ENCODE measurements at places on chromosomes 1 and 21.

GRCh38 chr1:18233176-18233864 is 125.7 kb downstream of the IGSF21 start:
- no peak for DNase-seq

GRCh38 chr1:168442931-168443330 is 100.9 kb downstream of the XCL2 start:
- DNase-seq: no peak

DNA sequence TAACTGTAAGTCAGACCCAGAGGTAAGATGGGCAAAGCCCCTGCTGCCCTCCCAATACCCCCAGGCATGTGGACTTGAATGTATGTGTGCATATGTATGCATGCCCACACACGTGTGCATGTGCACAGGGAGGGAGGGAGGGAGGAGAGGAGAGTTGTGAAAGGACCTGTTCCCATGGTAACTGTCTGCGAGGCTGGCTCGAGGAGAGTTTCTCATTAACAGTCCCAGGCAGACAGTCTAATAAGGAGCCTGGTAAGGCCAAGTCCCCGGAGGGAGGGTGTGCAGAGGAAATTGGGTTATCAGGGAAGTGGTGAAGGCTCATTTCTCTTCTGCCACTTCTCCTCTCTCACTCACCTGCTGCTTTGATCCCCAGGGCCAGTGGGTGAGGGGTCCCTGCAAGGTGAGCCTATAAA is 74.9 kb downstream of the NFASC start:
- DNase-seq: no peak

GRCh38 chr1:230079199-230080024 is 12.4 kb downstream of the GALNT2 start:
- DNase-seq: no peak

GRCh38 chr1:53860967-53861411 is 22.9 kb upstream of the NDC1 start:
- DNase-seq: peak; percentile 15

GRCh38 chr1:3393987-3394920 is 60.2 kb upstream of the ARHGEF16 start:
- DNase-seq: no peak

DNA sequence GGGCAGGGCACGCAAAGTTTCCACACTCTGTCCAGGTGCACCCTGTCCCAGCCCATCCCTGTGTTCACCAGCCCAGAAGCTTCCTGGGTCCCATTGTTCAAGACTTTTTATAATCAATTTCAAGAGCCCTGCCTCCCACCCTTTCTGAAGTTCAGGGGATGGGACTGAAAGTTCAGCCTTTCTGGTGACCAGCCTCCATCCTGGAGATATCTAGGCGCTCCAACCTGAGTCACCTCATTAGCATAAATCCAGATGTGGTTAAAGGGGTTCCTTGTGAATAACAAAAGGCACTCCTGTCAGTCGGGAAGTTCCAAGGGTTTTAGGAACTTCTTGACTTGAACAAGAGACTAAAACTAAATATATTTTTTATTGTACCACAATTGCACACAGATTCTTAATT is 48.4 kb upstream of the RAP1A start:
- no peak for DNase-seq

- peak; percentile 25 for DNase-seq
These were observed 18.7 kb downstream of the MFSD2A start for GRCh38 chr1:39973503-39974135.

DNA sequence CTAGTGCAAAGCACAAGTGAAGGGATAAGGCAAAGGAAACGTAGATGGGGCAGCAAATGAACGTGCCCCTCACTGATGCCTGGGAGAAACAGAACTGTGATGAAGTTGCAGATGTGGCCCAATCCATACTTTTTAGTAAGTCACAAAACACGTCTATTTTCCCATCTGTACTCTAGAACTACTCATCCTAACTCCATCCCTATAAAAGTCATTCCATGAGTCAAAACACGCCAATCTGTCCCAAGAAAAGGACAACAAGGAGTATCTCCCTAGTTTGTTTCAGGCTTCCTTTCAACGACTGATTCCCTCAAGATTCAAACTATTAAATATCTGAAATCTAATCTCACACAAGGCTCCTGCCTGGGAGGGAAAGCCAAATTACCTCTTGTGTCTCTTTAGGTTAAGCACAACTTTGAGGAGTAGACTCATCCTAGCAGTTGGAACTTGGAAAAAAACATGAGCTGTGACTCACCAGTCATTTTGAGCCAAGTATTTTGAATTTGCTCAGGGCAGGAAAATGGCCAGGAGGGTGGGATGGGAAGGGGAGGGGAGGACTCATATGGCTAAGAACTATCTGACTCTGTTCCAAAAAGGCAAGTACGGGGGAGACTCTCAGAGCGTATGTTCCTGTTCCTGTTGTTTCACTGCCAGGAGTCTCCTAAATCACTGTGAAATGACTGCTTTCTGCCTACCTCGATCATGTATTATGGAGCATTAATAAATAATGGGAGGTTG is 214.5 kb upstream of the CAMK1G start:
- DNase-seq: peak; percentile 67

DNA sequence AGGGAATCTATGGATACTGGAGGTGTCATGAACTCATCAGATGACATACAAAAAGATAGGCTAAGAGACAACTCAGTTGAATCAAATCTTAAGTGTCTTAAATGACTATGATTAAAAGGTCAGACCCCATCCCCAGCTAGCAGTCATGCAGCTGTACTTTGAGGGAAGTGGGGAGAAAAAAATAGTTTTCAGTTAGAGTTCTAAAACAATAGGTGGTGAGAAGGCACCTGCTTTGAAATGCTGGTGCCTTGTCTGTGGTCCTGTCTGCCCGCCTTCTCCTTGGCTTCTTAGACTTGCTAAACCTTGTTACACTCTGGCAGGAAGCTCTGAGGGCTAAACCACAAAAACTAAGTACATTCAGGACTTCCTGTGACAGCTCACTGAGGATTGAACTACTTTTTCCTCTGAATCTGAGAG is 15.3 kb downstream of the CD2 start:
- DNase-seq: no peak

GRCh38 chr1:90783181-90783580 is 66.1 kb upstream of the BARHL2 start:
- DNase-seq: no peak

GRCh38 chr1:103333141-103333540 is 192.4 kb upstream of the RNPC3 start:
- no peak for DNase-seq
